ENCODE measurements at places on chromosomes 1 and 21. TPM values are rescaled to one million over a fixed set of nuclear protein-coding genes. Genes with fewer than 3 reads are reported as not detected.

CLCA4 gene
- polyA plus RNA-seq: 1.5 TPM

CELA2A gene
- polyA plus RNA-seq: not detected

THBS3 gene
- 16.2 TPM for polyA plus RNA-seq

SYNC gene
- polyA plus RNA-seq: 12.0 TPM

WNT2B gene
- 0.51 TPM for polyA plus RNA-seq

C1QC gene
- not detected for polyA plus RNA-seq

- no peaks in the 10 kb centered on the region for H3K4me1 ChIP-seq
- no peaks in the 10 kb centered on the region for H3K27me3 ChIP-seq
- no peak overlapping the region for H3K27ac ChIP-seq
- DNase-seq: no peak
Observed at GRCh38 chr1:165954940-165955339, 127.5 kb downstream of the UCK2 start.

DNA sequence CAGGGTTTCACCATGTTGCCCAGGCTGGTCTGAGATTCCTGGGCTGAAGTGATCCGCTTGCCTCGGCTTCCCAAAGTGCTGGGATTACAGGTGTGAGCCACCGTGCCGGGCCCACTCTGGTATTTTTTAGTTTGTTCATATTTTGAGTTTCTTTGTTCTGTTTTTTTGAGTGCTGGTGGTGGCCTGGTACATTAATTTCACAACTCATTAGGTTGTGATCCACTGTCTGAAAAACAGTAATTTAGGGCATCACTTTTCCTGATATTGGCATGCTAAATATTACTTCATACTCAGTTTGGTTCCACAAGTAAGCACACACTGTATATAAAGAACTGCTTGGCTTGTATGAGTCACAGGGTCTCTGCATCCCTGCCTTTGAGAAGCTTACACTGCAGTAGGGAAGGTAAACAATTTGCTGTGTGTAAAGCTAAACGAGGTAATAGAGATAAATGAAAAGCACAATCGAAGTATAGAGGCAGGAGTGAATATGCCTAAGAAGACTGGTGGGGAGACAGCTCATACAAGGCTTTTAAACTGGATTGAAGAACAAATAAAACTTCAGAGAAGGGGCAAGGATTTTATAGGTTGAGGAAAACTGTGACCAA is 7.7 kb downstream of the SNX27 start:
- H3K27me3 ChIP-seq: no peaks in the 10 kb centered on the region
- H3K27ac ChIP-seq: no peak overlapping the region
- no peak for DNase-seq
- peaks cover 20% of the 10 kb centered on the region for H3K4me1 ChIP-seq

DNA sequence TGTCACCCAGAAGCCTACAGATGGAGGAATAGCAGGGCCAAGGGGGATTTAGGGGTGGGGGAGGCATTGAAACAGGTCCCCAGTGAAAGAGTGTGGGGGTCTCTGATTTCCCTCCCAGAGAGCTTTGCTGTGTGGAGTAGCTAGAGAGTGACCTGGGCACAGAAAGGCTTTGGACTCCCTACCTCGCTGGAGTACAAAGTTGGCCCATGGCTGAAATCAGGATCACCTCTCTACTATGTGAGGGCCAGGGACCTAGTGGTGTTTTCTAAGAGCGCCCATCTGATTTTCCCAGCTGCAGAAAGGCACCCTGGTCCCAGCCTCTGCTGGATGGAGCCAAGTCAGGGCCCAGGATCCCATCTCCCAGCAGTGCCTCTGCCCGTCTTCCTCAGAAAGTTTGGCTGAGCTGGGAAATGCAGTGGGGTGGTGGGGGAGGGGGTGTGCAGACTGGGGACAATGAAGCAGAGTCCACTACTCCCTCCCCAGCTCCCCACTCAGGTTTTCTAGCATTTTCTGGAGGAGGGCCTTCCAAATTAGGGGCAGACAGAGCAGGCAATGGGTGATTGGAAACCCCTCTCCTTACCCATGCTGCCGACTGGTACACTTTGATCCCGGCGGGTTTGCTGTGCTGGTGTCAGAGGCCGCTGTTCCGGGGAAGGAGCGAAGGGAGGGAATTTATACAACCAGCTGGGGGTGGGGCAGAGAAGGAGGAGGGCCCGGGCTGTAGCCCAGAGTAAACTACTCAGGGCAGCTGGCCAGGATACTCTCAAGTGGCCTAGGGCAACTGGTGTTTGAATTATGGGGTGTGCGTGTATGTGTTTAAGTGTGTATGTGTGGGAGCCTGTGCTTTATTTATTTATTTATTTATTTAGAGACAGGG is at the start of gene SELENBP1:
Gene SELENBP1, minus strand, starts transcription at position 648 of the 877 bp plus-strand sequence. Its CDS starts 64 bp downstream, at position 584.
- DNase-seq: no peak
- H3K36me3 ChIP-seq: no peaks in the 10 kb centered on the region
- H3K27ac ChIP-seq: no peak within 1 kb of the TSS
- no peaks in the 10 kb centered on the region for H3K27me3 ChIP-seq
- H3K4me3 ChIP-seq: no peak within 1 kb of the TSS

GRCh38 chr1:32201011-32201855 is 838 bp downstream of the CCDC28B start:
- no peak overlapping the region for H3K27ac ChIP-seq
- H3K27me3 ChIP-seq: no peaks in the 10 kb centered on the region
- DNase-seq: no peak
- H3K4me1 ChIP-seq: peaks cover 24% of the 10 kb centered on the region
- H3K4me3 ChIP-seq: peak overlapping the region; percentile 73

DNA sequence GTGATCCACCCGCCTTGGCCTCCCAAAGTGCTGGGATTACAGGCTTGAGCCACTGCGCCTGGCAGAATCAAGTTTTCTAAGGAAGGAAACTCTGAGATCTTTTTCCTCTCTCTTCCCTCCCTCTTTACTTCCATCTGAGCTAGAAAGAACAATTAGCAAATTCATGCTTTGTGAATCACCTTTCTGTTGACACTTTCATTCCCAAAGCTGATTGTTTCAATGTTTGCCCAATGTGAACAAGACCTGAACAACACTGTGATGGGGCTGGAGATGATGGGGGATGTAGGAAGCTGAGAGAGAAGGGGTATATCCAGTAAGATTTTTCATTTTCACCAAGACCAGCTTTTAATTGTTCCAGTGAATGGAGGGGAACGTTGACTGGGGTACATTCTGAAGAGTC is 5.7 kb upstream of the TENT5B start:
- H3K4me1 ChIP-seq: no peaks in the 10 kb centered on the region
- no peaks in the 10 kb centered on the region for H3K27me3 ChIP-seq
- H3K27ac ChIP-seq: no peak overlapping the region
- H3K36me3 ChIP-seq: no peaks in the 10 kb centered on the region
- H3K4me3 ChIP-seq: no peak overlapping the region

GRCh38 chr1:197663162-197663953 is 111.9 kb downstream of the DENND1B start:
- H3K4me1 ChIP-seq: no peaks in the 10 kb centered on the region
- no peak overlapping the region for H3K4me3 ChIP-seq
- no peaks in the 10 kb centered on the region for H3K27me3 ChIP-seq
- no peak for DNase-seq

DNA sequence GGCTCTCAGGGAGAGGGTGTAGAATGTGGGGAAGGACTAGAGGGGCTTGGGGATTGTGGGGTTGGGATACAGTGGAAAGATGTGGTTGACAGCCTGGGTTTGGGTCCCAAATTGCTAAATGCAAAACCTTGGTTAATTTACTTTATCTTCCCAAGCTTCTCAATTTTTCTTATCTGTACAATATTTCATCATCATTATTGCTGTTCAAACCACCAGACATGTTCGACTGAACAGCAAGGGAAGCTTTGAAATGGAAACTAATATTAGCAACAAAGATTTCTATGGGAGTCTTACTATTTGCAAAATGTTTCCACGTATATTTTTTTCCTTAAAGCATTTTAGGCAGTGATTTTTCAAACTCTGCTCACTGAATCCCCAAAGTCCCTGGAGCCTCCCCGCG is 67.0 kb upstream of the KAZN start:
- no peaks in the 10 kb centered on the region for H3K27me3 ChIP-seq
- peaks cover 2% of the 10 kb centered on the region for H3K4me1 ChIP-seq
- H3K36me3 ChIP-seq: no peaks in the 10 kb centered on the region
- H3K4me3 ChIP-seq: no peak overlapping the region

DNA sequence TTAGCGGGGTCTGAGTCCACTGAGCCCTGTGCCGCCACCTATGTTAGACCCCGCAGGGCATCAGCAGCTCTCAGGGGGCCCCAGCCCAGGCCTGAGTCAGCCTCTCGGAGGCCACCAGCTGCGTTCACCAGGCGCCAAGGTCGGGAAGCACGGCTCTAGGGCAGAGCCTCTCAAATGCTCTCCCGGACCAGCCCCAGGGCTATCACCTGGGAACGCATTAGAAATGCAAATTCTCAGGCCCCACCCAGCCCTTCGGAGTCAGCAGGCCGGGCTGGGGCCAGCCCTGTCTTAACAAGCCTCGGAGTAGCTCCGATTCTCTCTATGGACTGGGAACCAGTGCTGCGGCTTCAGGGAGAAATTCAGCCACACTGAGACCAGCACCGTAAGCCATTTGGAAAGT is 37.2 kb upstream of the TSPEAR start:
- H3K36me3 ChIP-seq: no peaks in the 10 kb centered on the region
- H3K4me3 ChIP-seq: peak overlapping the region; percentile 51
- H3K4me1 ChIP-seq: peaks cover 50% of the 10 kb centered on the region
- DNase-seq: peak; percentile 45
- H3K27me3 ChIP-seq: no peaks in the 10 kb centered on the region

GRCh38 chr21:34911360-34911759 is 137.7 kb downstream of the RUNX1 start:
- no peak overlapping the region for H3K27ac ChIP-seq
- no peak for DNase-seq
- H3K36me3 ChIP-seq: no peaks in the 10 kb centered on the region
- no peak overlapping the region for H3K4me3 ChIP-seq

GRCh38 chr1:92899780-92900179 is 61.5 kb downstream of the DIPK1A start:
- no peaks in the 10 kb centered on the region for H3K36me3 ChIP-seq
- no peak overlapping the region for H3K4me3 ChIP-seq
- no peak for DNase-seq
- H3K27me3 ChIP-seq: no peaks in the 10 kb centered on the region
- H3K4me1 ChIP-seq: no peaks in the 10 kb centered on the region

GRCh38 chr21:31136891-31137290 is 98.6 kb upstream of the KRTAP19-8 start:
- no peaks in the 10 kb centered on the region for H3K27me3 ChIP-seq
- DNase-seq: no peak
- no peak overlapping the region for H3K4me3 ChIP-seq
- H3K36me3 ChIP-seq: peaks cover 2% of the 10 kb centered on the region
- H3K4me1 ChIP-seq: no peaks in the 10 kb centered on the region

DNA sequence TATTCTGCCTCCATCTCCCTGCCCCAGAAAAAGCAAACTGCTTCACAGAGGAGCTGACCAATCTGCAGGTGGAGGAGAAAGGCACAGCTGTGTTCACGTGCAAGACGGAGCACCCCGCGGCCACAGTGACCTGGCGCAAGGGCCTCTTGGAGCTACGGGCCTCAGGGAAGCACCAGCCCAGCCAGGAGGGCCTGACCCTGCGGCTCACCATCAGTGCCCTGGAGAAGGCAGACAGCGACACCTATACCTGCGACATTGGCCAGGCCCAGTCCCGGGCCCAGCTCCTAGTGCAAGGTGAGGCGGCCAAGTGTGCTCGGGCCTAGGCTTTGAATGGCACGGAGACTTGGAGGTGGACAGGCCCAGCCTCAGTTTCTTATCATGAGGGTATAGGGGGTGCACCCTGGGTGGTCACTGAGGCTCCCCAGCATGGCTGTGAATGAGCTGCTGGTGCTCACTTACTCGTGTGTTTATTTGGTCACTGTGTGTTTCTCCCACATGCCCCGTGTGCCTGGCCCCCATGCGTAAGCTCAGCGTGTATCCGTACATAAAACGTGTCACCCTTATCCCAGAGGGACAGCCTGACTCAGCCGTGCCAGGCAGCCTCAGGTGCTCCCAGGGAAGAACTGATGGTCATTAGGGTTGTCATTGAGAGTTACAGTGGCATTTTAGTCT is 75.8 kb downstream of the OBSCN start:
- no peak for DNase-seq
- H3K27ac ChIP-seq: no peak overlapping the region
- H3K4me1 ChIP-seq: no peaks in the 10 kb centered on the region
- no peaks in the 10 kb centered on the region for H3K36me3 ChIP-seq

- H3K36me3 ChIP-seq: no peaks in the 10 kb centered on the region
- no peak overlapping the region for H3K27ac ChIP-seq
- H3K27me3 ChIP-seq: no peaks in the 10 kb centered on the region
- H3K4me1 ChIP-seq: peaks cover 11% of the 10 kb centered on the region
- DNase-seq: no peak
Observed at GRCh38 chr1:177591155-177591554, 378.7 kb downstream of the SEC16B start.

- H3K4me1 ChIP-seq: peaks cover 16% of the 10 kb centered on the region
- H3K4me3 ChIP-seq: no peak overlapping the region
- H3K27me3 ChIP-seq: no peaks in the 10 kb centered on the region
- H3K36me3 ChIP-seq: no peaks in the 10 kb centered on the region
Observed at GRCh38 chr1:28111157-28111556, 22.7 kb upstream of the EYA3 start.

DNA sequence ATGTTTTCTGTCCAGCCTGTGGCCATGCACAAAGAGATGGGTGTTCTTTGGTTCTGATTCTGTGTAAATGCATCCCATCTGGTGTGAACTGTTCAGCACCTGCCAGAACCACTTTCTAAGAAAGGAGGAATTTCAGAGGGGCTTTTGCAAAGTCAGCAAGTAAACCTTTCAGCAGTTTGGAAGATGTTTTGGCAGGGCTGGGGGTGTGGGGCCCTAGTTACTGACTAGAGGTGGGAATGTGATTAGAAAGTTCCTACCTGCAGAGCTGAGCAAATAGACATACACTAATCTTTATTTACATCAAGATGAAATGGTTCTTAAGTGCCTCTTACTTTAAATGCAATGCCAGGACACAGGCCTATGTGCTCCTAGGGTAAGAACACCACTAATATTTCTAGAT is 378.1 kb upstream of the USP24 start:
- no peaks in the 10 kb centered on the region for H3K4me1 ChIP-seq
- no peak for DNase-seq
- no peaks in the 10 kb centered on the region for H3K27me3 ChIP-seq

DNA sequence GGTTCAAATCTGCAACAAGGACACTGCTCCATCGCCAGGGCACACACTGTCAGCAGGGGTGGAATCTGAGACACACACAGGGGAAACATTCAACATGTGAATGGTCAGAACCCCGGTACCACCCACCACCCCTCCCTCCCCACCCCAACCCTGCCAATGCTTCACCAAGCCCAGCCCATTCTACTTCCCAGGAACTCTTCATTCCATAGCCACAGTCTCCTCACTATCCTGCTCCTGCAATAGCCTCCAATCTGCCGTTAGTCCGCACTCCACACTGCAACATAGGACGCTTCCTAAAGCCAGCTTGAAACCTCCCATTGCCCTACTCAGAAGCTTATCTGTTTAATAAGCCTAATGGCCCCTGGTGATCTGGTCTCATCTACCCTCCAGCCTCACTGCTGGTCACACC is 7.5 kb upstream of the RAB3B start:
- no peak overlapping the region for H3K27ac ChIP-seq
- H3K4me3 ChIP-seq: no peak overlapping the region
- peaks cover 11% of the 10 kb centered on the region for H3K4me1 ChIP-seq
- no peaks in the 10 kb centered on the region for H3K36me3 ChIP-seq
- H3K27me3 ChIP-seq: no peaks in the 10 kb centered on the region

Measured in keratinocyte (primary cell).